ENCODE measurements at places on chromosomes 6 and 20.

DNA sequence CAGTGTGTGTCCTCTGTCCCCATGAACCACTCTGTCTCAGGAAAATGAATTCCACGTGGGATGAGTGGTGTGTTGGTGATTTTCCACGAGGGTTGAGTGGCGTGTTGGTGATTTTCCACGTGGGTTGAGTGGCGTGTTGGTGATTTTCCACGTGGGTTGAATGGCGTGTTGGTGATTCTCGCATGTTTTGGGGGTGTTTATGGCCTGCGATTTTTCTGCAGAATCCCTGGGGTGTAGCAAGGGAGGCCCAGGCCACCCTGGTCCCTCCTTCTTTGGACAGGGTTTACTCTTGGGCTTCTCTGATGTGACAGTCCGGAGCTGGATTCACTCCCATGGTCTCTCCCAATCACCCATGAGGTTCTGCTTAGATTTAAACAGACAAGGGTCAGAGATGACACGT lies 90.6 kb upstream of the FRMD1 start:
- no peak for DNase-seq

DNA sequence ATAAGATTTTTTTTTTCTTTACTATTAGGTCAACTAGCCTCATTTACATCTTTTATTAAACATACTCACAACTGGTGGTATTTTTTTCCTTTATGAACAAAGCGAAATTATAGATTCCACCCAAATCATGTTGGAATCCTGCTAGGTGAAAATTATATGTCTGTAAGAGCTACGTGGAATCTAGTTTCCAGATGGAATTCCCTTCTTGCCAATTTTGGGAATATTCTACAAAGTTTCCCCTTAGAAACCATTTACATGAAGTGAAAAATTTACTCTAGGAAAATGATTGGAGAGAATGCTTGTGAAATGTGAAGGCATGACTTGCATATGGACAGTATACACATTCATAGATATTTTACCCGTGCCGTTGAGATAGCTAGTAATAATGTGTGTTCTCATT lies 1111.3 kb downstream of the KIF16B start:
- DNase-seq, result no peak

DNA sequence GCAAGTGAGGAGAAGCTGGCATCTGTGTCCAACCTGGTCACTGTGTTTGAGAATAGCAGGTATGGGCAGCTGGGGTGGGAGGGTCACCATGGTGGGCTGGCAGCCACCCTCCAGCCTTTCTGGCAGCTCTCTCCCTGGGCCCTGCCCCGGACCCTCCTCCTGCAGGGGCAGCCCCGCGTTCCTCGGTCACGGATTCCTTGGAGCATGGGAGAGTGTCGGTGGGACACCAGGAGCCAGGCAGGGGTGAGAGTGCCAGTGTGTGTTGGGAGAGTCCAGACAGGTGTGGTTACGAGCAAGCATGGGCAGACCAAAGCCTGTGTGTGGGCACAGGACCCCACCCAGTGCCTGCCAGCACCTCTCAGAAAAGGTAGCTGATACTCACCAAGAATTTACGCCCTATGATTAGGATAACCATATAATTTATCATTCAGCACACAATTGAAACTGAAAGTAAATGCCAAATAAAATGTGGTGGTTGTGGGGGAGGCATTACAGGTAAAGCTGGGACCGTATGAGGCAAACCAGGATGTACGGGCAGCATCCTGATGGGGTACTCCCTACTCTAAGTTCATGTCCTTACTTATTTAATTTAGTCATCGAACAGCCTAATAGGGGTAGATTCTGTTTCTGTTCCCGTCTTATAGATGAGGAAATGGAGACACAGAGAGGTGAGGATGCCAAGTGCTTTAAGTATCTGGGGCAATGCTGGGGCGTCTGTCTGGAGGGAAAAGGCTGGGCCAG lies 542 bp downstream of the FGD2 start:
- no peak for DNase-seq

GRCh38 chr6:81561731-81562130 lies 190.8 kb downstream of the TENT5A start:
- DNase-seq, result no peak

- no peak for DNase-seq
Observed at GRCh38 chr6:5481750-5482149, 220.4 kb downstream of the FARS2 start.

GRCh38 chr6:20205722-20206161 lies 6.5 kb downstream of the MBOAT1 start:
- no peak for DNase-seq

DNA sequence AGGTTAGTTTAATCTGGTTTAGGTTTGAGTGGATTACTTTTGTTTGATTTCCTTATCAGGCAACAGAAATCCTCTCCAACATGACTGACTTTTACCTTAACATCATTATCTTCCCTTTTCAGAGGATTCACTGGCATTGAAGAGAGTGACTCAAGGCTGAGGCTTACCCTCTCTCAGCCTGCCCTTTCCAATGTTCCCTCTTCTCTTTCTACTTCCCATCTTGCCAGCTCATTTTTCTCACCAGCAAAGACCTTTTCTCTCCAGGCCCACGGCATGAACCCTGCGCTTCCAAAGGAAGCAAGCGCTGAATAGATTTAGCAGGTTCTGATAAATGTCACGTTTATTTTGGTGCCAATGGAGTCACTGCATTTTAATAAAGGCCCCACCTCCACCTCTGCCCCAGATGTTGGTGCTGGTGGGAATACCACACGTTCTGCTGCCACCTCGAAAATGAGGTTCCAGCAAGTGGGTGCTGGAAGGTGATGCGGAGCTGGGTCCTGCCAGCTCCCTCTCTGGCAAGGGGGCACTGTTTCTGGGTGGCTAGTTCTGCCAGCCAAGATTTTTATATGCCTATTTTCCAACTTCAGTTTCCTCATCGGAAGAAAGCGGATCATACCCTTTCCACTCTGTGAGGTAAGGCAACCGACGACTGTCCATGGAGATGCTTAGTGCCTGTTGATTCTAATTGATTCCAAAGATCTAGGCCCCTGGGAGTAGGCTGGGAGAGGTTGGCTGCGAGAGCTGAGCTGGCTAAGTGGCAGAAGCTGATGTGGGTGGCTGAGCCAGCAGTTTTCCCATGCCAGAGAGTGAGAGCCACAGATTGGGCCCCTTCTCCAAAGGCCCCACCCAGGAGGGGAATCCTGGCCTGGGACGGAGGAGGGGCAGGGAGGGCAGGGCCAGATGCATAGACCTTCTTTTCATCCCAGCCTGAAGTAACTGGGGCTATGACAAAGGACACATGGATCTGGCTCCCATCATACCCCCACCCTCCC lies 87.7 kb upstream of the MAFB start:
- DNase-seq, result no peak

GRCh38 chr6:68994521-68994920 lies 359.4 kb downstream of the ADGRB3 start:
- no peak for DNase-seq

- no peak for DNase-seq
Observed at GRCh38 chr6:136415351-136416007, 125.8 kb upstream of the BCLAF1 start.

DNA sequence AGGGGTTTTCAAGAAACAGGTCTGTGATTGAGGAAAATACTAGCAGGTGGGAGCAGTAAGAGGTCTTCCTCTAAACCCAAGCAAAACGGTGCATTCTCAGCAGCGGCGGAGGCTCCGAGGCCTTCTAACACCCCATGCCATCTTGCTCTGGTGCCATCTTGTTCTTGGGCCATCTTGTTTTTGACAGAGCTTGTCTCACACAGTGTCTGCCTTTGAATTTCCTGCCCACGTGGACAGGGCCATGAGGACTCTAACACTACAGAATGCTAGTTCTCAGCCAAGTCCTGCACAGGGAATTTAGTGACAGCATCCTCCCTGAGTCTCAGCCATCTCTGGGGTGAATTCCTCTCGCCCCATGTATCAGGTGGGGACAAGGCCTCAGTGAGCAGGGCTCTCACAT lies 76.4 kb downstream of the PSMG4 start:
- DNase-seq, result no peak

- DNase-seq, result peak; percentile 8
Observed at GRCh38 chr6:116682334-116682712, 1.3 kb downstream of the KPNA5 start.

- DNase-seq, result no peak
Observed at GRCh38 chr6:139751179-139751578, 376.7 kb upstream of the CITED2 start.

GRCh38 chr20:57806476-57806875 lies 96.7 kb upstream of the PMEPA1 start:
- DNase-seq, result no peak

GRCh38 chr20:39039261-39039660 lies 77.1 kb downstream of the DHX35 start:
- no peak for DNase-seq

GRCh38 chr20:50335105-50335504 lies 144.5 kb downstream of the CEBPB start:
- DNase-seq, result no peak

GRCh38 chr20:30963591-30963990 lies 293.9 kb upstream of the DEFB115 start:
- DNase-seq, result no peak

DNA sequence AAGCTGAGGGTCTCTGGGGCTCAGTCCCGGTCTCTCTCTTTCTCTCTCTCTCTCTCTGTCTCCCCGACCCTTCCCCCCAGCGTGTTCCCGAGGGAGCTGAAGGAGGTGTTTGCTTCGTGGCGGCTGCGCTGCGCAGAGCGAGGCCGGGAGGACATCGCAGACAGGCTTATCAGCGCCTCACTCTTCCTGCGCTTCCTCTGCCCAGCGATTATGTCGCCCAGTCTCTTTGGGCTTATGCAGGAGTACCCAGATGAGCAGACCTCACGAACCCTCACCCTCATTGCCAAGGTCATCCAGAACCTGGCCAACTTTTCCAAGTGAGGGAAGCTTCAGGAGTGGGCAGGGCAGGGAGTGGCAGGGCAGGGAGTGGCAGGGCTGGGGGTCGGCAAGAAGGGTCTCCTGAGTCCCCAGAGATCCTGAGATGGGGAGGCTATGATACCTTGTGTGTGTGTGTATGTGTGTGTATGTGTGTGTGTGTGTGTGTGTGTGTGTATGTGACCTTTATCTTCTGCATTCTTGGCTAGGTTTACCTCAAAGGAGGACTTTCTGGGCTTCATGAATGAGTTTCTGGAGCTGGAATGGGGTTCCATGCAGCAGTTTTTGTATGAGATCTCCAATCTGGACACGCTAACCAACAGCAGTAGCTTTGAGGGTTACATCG lies 13.6 kb upstream of the ZBTB9 start:
- DNase-seq, result no peak

GRCh38 chr6:33588894-33589293 lies 8.8 kb upstream of the BAK1 start:
- DNase-seq, result no peak

DNA sequence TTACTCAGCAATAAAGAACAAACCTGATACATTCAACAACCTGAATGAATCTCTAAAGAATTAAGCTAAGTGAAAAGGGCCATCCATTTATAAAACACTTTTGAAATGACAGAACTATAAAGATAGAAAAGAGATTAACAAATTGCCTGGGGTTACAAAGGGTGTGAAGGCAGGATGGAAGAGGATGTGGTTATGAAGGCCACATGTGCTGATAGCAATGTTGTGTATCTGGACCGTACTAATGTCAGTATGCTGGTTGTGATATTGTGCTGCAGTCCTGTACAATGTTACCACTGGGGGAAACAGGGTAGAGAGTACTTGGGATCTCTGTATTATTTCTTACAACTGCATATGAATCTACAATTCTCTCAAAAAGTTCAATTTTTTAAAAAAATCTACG lies 36.4 kb downstream of the ELOVL5 start:
- no peak for DNase-seq

- DNase-seq, result no peak
Observed at GRCh38 chr6:168506460-168506859, 65.5 kb downstream of the SMOC2 start.

GRCh38 chr20:45416917-45417316 lies 976 bp downstream of the PIGT start:
- DNase-seq, result no peak

DNA sequence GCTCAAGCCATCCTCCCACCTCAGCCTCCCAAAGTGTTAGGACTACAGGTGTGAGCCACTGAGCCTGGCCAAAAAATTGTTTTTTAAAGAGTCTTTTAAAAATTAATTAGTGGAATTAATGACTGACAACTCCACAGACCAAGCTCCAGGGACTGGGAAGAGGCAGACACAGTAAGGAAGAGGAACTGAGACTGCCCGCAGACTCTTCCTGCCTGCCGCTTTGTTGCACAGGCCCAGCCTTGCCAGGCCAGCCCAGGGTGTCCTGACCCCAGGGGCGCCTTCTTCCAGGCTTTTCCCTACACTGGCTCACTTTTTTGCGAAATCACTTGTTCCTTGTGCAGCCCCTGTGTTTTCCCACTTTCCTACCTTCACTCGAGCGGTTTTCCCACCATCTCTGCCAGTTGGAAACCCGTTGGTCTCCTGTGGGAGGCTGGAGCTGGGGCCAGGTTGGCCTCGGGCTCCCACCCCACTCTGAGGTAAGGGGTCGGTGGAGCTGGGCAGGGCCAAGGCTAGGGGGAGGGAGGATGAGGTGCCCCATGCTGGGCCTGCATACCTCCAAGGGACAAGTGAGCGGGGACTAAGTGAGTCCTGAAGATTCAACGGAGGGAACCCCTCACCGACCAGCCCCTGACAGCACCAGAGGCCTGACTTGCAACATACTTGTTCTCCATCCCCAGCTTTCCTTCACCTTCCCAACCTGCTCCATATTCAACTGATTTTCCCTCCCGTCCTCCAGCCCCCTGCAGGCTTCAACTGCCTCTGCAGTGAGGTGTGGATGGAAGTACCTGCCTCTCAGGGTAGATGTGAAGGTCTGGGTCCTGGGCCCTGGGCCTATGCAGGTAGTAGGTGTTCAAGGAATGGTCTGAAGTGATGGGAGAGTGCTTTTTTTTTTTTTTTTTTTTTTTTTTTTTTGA lies 23.5 kb upstream of the SMIM29 start:
- no peak for DNase-seq

GRCh38 chr6:98657764-98658163 lies 176.6 kb upstream of the POU3F2 start:
- DNase-seq, result no peak

- DNase-seq, result no peak
Observed at GRCh38 chr20:34075647-34076046, 36.4 kb downstream of the EIF2S2 start.

DNA sequence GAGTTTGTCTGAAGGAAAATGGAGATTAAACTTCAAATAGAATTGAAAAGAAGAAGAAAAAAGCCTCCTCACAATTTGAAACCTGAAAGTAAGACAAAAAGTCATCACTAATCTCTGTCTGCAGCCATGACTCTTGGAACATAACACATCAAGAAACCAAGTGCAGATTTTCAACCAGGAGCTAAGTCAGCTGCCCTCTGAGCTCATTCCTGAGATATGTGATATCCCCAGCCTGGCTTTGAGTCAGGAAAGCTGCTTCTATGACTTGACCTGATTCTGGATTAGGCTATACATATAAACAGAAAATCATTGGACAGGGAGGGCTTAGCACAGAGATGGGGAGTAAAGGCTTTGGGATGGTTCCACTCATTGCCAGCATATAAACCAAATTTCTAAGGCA lies 891.4 kb downstream of the TFAP2A start:
- DNase-seq, result no peak
